ENCODE measurements at places on chromosomes 11 and 22.

DNA sequence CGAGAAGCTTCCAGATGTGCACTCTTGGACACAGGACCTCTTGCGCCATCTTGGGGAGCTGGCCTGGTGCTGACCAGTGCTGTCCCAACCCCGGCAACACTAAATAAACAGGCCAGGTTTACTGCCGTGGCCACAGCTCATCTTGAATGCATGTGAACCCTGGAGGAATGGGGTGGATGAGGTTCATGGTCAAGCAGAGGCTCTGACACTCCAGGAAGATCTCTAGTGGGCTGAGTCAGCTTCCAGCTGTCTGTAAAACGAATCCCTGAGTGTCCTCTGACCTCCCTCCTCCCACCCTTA lies 51.8 kb downstream of the ALX4 start:
- DNase-seq, result no peak

GRCh38 chr11:45440111-45440510 lies 154.0 kb upstream of the SYT13 start:
- DNase-seq, result no peak

DNA sequence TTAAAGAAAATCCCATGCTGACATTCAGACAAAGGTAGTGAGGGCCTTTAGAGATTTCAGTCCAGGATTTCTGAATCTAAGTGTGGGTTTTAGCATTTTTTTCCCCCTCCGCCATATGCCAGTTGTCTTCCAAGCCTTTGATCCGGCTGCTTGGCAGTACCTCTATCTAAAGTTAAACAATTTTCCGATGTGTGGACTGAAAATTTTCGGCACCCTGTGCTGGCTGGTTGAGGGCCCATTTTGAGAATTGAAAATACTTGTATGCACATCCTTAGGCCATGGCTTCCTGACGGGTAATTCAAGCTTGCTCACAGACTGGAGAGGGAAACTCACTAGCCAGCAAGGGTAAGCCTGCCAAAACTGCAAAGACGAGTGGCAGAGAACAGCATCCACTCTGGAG lies 131.9 kb upstream of the NARS2 start:
- DNase-seq, result no peak

DNA sequence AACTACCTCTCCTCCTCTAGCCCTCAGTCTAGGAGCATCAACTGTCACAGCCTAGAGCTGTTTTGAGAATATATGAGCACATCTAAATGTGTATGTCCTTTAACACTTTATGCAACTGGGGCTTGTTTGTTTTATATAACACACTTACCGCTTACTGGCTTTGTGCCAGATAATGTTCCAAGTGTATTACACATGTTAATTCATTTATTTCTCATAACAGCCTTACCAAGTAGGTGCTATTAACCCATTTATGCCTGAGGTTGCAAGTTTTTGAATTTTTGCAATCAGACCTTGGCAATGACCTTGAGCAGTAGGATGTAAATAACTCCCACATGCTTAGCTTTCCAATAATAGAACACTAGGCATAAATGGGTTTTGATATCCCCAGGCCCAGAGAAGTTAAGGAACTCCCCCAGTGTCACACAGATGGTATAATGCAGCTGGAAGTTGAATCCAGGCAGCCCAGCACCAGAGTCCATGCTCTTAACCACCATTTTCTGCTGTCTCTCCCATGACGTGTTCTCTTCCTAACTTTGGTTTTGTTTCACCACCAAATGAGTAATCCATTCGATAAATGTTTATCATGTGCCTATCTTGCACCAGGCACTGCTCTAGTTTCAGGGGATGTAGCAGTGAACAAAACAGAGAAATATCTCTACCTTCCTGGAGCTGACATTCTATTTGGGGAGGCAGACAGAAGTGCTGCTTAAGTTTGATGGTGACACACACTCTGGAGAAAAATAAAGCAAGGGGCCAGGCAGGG lies 23.1 kb downstream of the PRDM11 start:
- no peak for DNase-seq

GRCh38 chr22:33601062-33601461 lies 319.2 kb downstream of the LARGE1 start:
- no peak for DNase-seq

- no peak for DNase-seq
These were observed 26.7 kb downstream of the WEE1 start for GRCh38 chr11:9600166-9600565.

DNA sequence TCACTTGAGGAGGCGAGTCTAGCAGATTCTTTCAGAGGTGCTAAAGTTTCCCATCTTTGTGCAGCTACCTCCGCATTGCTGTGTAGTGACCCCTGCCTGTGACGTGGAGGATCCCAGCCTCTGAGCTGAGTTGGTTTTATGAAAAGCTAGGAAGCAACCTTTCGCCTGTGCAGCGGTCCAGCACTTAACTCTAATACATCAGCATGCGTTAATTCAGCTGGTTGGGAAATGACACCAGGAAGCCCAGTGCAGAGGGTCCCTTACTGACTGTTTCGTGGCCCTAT lies 8.9 kb upstream of the SAMM50 start:
- no peak for DNase-seq

DNA sequence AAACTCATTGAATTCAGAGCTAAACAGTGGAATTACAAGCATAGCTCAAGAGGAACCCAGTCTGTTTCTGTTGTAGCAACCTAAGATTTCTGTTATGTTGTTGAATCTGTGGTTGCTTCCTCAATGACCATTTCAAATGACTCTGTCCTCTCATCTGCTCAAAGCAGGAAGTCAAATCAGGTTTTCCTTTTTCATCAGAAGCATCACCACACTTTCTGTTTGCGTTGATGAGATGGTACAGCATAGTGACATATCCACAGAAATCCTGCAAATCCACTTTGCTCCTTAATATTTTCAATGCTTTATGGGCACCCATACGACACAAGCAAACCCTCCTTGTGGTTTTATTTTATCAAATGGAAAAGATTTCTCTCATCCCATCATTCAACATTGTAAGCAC lies 12.6 kb upstream of the UCP2 start:
- DNase-seq, result no peak

DNA sequence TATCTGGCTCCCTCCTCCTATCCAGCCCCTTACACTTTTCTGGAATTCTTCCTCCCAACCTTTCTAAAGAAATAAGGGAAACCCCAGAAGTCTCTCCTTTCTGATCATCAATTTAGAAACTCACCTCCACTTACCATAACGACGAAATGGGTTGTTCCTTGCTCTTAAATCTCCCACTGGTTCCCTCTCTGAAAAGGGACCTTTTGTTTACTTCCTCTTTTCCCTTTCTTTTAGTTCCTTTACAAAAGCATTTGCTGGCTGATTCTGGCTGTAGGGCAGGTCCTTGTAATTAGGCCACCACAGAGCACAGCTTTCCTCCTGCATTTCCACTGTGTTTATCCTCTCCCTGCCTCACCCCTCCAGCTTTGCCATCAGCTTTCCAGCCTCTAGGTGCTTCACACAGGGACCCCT lies 12.0 kb downstream of the JAML start:
- DNase-seq, result no peak

GRCh38 chr22:30031764-30032455 lies 48.4 kb upstream of the HORMAD2 start:
- no peak for DNase-seq

GRCh38 chr22:28992565-28993356 lies 68.9 kb downstream of the C22orf31 start:
- DNase-seq, result no peak

- DNase-seq, result no peak
These were observed 272.5 kb downstream of the NTM start for GRCh38 chr11:131642756-131643531.

- no peak for DNase-seq
These were observed 61.4 kb upstream of the PTPRJ start for GRCh38 chr11:47918882-47919495.

GRCh38 chr22:41341012-41341411 lies 39.7 kb downstream of the ZC3H7B start:
- no peak for DNase-seq

GRCh38 chr11:6574816-6575715 lies 28.4 kb downstream of the RRP8 start:
- DNase-seq, result no peak

GRCh38 chr11:6834021-6834420 lies 11.5 kb upstream of the OR10A5 start:
- no peak for DNase-seq

- no peak for DNase-seq
These were observed 31.5 kb downstream of the ZBTB16 start for GRCh38 chr11:114090976-114091375.

DNA sequence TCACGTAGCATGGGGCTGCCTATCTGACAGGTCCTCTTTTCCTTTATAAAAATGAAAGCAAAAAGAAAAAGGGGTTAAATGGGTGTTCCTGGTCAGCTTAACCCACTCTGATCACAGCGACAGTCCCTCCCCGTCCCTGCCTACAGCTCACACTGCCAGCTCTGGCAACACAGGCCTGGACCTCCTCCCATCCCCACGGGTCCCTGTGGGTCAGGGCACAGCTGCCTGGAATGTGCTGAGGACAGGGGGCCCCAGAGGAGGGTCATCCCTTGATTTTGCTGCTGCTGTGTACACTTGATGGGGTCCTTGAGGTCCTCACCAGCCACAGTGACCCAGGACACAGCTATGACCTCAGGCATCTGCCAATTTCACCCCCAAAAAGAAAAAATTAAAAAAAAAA lies 29.6 kb upstream of the CYP2D6 start:
- no peak for DNase-seq

GRCh38 chr11:123062892-123063825 lies 1.2 kb upstream of the HSPA8 start:
- DNase-seq, result no peak

DNA sequence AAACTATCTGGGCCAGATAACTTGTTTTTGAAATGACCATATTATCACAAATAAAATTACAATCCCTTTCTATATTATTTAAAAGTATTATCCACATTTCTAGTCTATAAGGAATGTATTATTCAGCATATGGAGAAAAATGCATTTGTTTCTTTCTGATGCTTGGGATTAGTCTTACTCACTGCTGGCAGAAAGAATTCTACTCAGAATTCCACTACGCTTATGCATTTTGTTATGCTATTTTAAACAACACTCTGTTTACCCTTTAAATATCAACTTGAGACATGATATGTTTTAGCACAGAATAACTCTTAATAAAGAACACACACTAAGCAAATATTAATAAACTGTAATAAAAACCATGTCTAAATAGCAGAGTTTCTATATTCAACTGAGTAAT lies 77.6 kb upstream of the ANO3 start:
- no peak for DNase-seq

DNA sequence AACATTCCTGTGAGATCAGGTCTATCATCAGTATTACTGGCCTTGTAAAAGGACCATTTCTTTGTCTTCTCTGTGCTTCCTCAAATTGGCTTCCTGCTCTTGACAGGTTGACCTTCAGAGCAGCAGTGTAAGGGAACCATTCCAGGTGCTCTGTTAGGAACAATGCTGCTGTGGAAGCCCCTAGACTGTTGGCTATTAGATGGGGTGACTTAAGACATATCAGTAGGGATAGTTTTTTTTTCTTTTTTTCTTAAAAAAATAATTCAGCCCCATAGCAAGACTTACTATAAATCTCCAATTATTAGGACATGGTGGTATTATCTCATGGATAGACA lies 37.6 kb downstream of the COA4 start:
- no peak for DNase-seq

DNA sequence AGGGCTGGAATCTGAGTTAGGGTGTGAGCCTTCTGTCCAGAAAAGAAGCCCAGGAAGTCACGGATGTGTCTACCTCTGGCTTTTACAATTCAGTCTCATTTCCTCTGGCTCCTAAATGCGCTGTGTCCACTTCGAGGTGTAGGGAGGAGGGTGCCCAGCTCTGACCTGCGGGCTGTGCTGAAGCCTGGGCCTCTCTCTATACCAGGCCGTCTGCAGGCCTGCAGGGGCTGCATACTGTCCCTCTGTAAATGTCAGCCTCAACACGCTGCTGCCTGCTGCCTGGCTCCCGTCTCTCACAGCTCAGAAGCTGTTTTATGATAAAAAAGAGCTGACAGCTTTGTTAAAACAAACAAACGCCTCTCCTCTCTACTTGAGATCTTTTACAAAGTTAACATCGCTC lies 14.5 kb downstream of the ARVCF start:
- no peak for DNase-seq

DNA sequence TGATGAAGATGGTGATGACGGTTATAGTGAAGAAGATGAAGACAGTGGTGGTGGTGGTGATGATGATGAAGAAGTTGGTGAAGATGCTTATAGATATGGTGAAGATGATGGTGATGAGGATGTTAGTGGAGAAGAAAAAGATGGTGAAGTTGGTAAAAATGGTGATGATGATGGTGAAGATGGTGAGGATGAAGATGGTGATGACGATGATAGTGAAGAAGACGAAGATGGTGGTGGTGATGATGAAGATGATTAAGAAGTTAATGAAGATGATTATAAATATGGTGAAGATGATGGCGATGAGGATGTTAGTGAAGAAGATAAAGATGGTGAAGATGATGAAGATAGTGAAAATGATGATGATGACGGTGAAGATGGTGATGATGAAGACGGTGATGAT lies 25.2 kb upstream of the FGF3 start:
- DNase-seq, result no peak

DNA sequence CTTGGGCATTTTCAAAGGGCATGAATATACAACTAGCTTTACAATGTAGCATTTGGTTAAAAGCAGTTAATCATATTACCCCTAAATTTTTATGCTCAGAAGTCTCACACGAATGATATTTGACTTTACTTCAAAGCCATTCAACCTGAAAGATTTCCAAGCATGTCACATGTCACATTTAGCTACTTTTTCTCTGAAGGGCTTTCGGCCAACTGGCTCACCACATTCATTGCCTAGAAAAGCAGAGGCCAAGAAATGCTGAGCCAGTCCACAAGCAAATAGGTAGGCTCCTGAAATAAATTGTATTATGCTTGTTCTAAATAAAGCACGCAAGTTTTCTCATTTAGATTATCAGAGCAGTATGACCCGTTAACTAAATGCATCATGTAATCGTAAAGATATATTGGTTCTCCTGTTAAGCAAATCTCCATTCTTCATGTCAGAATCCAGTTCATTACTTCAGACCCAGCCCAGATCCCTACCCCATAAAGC lies 30.6 kb downstream of the PAX6 start:
- no peak for DNase-seq

GRCh38 chr11:88327462-88328143 lies 9.9 kb downstream of the CTSC start:
- no peak for DNase-seq

DNA sequence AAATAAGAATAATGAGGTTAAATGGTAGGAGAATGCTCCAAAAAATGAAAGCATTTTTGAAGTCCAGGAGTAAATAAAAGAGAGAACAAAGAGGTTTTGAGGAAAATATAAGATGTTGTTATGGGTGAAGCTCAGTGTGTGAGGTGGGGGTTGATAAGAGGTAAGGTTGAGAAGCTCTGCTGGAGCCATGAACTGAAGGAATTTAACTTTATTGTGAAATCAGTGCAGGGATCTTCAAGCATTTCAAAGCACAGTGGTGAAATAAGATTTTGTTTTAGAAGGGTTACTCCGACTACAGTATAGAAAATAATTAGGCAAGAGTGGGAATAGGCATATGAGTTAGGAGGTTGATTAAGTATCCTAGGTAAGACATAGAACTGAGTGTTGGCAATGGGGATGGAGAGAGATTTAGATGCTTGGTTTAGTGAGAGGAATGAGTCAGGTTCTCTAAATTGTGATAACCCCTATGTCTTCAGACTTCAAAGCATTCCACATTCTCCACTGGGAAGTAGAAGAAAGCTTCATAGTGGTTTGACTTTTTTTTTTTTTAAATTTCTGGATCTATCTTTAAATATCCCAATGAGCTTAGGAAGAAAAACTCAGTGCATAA lies 403.2 kb downstream of the AASDHPPT start:
- DNase-seq, result no peak

- no peak for DNase-seq
These were observed 16.5 kb downstream of the CERK start for GRCh38 chr22:46721501-46722085.

All from activated CD8-positive, alpha-beta memory T cell treated with anti-CD3 and anti-CD28 coated beads for 48 hours (primary cell).